ENCODE measurements at places on chromosomes 4 and X.
A peak's percentile ranks its signal among the peaks of the same experiment; 100 is the strongest.

GRCh38 chrX:121109986-121110385 is 62.6 kb downstream of the GLUD2 start:
- no peak for DNase-seq

GRCh38 chr4:174761451-174761850 is 67.6 kb downstream of the GLRA3 start:
- no peak for DNase-seq

- DNase-seq: peak; percentile 79
These were observed 2.3 kb downstream of the MAML3 start for GRCh38 chr4:140151699-140152012.

DNA sequence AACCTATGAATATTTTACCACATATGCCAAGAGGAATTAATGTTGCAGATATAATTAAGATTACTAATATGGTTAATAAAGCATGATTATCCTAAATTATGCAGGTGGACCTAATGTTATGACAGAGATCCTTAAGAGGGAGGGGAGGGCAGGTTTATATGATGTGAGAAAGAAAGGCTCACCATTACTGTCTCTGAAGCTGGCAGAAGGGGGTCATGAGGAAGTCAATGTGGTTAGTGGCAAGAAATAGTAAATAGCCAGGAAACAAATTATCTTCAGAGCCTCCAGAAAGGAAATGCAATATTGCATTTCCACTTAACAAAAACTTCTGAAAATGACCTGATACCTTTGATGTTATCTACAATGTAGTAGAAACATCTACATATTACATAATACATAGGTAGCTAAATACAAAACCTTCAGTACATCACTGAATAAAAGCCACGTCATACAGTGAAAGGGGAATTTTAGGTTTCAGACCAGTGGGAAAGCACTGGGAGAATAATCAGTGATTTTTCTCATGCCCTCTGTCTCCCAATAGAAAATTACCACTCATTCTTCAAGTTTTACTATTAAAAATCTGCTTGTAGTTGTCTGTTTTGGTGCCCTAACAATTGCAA is 609.2 kb downstream of the SPOCK3 start:
- DNase-seq: no peak

DNA sequence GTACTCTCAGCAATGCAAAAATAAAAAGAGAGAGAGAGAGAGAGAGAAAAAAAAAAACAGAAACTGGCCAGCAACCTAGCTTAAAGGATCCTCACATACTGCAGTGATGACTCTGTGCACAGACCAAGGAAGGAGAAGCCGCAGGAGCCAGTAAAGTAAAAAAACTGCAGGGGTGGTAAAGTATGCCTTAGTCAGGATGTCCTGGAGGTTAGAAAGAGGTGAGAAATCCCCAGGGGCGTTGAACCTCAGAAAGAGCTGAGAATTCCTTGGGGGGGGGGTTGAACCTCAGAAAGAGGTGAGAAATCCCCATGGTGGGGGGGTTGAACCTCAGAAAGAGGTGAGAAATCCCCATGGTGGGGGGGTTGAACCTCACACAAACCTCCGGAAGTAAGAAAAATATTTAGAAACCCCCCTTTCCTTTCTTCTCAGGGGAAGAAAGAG is 48.0 kb downstream of the MAGEA9 start:
- no peak for DNase-seq

DNA sequence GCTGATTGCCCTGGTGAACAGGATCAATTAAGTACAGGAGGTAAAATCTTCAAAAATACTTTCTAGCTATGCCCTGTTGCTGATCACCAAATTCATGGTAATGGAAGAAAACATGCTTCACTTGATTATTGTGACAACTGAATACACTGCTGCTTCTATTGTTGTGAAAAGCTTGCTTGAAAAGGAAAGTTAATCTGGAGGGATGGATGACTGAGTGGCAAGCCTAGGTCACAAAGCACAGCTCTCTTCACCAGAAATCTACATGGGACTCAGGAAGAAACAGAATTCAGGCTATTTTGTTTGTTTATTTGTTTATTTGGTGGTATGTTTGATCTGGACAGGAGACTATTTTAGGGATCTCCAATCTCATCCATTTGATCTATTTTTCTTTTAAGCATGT is 182.0 kb downstream of the MGST2 start:
- no peak for DNase-seq

GRCh38 chr4:188976644-188977115 is 837.4 kb downstream of the TRIML1 start:
- DNase-seq: no peak

DNA sequence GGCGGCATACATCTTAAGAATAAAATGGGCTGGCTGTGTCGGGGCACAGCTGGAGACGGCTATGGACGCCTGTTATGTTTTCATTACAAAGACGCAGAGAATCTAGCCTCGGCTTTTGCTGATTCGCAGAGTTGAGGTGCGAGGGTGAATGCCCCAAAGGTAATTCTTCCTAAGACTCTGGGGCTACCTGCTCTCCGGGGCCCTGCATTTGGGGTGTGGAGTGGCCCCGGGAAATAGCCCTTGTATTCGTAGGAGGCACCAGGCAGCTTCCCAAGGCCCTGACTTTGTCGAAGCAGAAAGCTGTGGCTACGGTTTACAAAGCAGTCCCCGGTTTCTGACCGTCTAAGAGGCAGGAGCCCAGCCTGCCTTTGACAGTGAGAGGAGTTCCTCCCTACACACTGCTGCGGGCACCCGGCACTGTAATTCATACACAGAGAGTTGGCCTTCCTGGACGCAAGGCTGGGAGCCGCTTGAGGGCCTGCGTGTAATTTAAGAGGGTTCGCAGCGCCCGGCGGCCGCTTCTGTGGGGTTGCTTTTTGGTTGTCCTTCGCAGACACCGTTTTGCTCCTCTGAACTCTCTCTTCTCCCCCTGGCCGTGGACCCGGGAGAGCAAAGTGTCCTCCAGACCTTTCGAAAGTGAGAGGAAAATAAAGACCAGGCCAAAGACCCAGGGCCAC is 1.9 kb downstream of the SHOX start:
- DNase-seq: no peak

Measured in DMS 273 treated with DMSO at 0.1 percent for 48 hours (cell line).